Peyer's patch (tissue), 4 donors: ENCODE measurements at places on chromosomes 1 and 21.

DNA sequence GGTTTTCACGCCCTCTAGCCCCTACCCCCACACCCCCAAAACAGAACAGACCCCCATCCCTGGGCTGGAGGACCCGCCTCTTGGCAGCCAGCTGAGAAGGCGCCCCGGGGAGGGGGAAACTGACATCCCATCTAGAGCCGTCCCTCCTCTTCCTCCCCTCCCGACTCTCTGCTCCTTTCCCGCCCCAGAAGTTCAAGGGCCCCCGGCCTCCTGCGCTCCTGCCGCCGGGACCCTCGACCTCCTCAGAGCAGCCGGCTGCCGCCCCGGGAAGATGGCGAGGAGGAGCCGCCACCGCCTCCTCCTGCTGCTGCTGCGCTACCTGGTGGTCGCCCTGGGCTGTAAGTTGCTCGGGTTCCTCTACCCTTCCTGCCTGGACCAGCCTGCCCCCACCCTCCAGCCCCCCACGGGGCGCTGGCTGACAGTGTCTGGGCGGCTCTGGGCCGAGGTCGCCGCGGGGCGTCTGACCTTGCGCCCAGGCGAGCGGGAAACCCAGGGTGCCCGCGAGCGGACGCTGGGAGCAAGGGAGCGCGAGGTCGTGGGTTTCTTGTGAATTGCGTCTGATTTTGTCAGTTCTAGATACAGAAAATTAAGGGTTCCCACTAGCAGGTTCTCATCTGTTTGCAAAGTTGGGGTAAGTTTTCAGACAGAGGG is 618 bp downstream of the JAM2 start:
- peak; percentile 57 for DNase-seq

- no peak for DNase-seq
These were observed 101.8 kb upstream of the LPGAT1 start for GRCh38 chr1:211932231-211932932.

- no peak for DNase-seq
These were observed 376 bp upstream of the NUAK2 start for GRCh38 chr1:205321959-205322283.

DNA sequence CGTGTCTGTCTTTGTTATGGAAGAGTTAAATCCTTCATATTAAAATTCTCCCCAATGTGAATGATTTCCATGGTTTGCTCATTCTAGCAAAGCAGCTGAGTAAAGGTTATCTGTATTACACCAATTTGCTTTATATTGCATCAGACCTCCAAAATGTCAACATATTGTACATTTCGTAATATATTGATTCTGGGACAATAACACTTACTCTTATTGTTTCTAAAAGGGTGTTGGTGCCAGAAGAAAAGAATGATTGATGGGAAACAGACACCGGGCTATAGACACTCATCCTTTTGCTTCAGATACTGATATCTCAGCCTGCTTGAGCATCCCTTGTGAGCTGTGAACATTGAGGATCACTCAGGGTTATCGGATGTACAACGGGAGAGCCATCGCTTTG is 7.0 kb downstream of the NTNG1 start:
- no peak for DNase-seq

GRCh38 chr1:92167151-92167550 is 50.6 kb upstream of the C1orf146 start:
- DNase-seq: no peak

DNA sequence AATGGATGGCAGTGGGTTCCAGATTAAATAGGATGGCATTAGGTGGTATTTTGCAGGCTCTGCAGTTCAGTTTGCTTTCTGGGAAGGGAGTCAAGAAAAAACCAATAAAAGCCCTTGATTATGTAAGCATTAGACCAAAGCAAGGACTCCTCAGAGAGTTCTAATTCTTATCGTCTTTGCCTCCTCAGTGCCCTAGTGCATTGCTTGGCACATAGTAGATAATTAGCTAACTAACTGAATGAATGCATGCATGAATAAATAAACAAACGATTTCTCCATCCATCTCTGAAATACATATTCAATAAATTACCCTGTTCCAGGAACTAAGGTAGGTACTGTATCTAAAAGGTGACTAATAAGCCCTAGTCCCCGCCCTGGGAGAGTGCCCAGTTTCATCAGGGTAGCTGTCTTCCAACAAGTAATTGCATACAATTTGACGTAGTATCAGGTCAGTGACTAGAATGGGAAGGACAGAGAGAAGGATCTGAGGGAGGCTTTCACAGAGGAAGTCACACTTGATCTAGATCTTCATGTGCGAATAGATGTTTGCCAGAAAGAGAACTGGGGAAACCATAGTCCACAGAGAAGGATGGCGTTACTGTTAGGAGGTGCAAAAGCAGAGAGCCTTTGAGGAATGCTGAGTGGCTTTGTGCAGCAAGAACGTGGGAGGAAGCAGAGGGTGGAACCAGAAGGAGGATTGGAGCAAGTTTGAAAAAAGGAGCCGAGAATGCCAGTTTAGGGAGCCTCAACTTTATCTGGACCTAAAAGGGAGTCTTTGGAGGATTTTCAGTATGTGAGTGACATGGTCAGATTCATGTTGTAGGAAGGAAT is 111.4 kb downstream of the TBX19 start:
- peak; percentile 58 for DNase-seq

DNA sequence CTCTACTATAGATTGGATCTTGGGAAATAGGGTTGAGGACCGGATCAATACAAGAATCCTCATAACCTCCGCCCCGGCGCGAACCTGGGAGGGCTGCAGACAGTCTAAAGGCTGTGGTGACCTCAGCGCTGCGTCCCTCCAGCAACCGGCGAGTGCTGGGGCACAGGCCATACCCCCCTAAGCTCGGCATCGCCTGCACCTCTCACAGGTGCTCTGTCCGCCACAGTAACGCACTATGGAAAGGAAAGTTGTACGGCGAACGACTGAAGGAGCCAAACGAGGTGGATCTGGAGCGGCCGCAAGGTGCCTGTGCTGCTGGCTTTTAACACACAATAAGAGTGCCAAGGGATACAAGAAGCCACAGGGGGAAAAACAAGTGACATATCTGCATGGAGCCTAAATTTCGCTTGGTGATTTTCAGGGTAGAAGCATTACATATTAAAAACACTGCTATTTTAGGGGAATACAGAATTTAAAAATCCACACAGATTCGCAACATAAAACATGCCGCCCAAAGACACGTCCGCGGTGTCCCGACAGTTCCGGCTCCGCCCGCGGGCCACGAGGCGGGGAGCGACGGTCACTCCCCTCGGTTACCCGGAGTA is 1.4 kb upstream of the RBM15 start:
- DNase-seq: peak; percentile 73

- DNase-seq: no peak
These were observed 19.6 kb downstream of the EDN2 start for GRCh38 chr1:41464885-41465284.

DNA sequence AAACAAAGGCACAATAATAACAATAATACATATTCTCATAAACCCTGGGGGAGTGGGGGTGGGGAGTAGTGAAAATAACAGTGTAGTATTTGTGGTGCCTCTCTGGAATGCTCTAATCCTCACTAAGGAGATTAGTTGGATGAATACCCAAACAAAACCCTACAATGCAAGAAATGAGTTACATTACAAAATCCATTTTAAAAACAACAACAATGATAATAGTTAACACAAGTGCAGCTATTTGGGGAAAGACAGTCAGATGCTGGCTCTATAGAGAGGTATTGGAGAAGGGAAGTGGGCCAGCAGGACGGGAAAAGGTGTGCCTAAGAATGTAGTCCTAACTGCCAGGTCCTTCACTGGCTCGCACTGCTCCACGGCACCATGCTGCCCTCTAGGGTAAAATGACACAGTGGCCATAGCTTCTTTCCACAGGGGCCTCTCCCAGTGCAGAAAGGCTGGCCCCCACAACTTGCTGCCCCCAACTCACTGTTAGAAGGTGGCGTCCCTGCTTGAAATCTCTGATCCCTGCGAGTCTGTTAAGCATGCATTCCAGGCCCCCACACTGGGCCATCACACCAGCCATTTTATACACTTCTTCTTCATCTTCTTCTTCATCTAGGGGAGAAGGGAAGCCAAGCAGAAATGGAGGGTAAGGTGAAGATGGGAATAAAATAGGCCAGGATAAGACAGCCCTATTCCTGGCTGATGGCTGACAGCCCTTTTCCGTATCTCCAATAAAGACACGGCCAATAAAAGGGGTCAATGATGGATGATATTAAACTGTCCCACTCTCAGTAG is 113.8 kb downstream of the UBR4 start:
- DNase-seq: peak; percentile 64

- DNase-seq: no peak
These were observed 29.0 kb downstream of the DHCR24 start for GRCh38 chr1:54857746-54858561.

GRCh38 chr1:145824499-145824842 is 471 bp downstream of the POLR3C start:
- no peak for DNase-seq

DNA sequence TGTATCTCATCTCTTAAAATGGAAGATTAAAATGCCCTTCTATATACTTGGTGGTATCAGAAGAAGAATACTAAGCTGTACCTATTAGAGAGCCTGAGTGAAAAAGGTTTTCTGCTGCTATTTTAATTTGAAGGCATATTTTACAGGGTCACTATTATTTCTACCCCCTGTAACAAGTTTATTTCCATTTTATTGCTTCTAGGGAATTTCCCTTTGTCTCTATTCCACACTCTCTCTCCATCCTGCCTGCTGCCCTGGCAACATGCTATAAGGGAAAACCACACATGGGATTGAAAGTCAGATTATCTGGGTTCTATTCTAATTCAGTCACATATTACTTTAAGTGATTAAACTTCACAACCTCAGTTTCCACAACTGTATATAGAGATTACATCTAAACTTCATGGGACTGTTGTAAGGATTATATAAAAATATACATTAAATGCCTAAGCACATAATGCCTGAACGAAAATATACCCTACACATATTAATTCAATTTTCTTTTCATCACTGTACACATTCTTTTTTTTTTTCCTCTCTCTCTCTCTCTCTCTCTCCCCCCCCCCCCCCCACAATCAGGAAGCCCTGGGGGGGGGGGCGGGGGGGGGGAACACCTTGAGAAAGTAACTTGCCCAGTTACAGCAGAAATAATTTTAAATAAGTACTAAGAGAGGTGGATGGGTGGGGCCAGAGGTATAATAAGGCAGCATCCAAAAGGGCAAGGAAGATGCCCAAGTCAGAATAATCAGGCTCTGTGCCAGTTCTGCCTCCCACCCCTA is 51.5 kb downstream of the LUZP1 start:
- DNase-seq: no peak

- DNase-seq: no peak
These were observed 17.7 kb upstream of the ADGRB2 start for GRCh38 chr1:31781756-31782371.

DNA sequence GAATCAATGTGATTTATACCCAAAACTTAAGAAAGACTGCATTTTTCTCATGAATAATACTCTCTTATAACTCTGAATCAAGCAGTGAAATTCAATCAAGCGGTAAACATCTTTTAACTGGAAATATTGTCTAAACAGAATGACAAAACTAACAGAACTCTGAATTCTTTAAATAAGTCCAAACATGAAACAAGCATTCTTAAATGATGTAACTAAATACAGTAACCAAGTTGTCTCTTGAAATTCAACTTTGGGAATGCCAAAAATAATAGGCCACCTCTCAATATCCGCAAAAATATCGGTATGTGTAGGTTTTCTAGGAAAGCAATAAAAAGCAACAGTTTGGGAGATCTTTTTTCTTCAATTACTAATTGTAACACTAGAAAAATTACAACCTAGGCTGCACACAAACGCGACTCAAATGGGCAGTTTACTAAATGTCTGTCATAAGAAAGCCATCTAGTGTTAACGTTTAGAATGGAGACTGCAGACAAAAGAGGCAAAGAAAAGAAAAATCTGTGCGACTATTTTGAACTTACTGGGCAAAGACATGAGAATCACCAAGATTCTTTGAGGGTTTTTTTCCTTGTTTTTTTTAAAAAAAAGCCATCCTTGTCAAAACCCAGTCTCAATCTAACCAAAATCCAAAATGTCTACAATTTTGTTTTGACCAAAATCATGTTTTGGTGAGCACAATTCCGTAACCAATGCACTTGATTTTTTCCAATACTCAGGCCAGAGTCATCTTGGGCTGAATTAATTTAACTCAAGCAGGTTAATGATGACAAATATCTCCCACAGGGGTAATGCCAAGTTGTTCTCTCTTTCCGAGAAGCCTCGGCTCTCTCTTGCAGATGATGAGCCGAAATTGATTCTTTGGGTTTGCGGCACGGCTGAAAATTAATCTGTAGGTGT is 1.3 kb downstream of the SIPA1L2 start:
- DNase-seq: no peak

DNA sequence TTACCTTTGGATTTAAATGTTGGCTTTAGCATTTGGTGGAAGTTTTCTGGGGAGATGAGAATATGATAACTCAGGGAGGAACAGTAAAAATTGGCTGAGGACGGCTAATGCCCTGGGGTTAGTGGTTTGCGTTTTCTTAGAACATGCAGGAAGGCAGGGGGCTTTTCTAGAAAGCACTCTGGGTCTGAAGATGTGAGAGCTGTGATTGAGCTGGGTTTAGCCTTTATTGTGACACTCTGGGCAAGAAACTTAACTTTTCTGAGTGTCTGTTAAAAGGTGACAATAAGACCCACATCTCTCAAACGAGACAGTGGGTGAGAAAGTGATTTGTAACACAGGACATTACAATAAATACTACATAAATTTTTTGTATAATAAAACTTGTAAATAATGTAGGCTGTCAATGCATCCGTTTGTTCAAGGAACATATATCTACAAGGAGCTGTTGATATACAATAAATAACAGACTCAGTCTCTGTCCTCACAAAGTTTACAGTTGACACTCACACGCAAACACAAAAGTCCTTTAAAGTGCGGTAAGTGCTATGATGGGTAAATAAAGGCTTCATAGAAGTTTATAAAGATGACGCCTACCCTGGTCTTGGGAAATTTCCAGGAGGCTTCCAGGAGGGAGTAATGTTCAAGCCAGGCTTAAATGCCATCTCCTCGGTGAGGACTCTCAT is 49.5 kb upstream of the MRPS6 start:
- no peak for DNase-seq

DNA sequence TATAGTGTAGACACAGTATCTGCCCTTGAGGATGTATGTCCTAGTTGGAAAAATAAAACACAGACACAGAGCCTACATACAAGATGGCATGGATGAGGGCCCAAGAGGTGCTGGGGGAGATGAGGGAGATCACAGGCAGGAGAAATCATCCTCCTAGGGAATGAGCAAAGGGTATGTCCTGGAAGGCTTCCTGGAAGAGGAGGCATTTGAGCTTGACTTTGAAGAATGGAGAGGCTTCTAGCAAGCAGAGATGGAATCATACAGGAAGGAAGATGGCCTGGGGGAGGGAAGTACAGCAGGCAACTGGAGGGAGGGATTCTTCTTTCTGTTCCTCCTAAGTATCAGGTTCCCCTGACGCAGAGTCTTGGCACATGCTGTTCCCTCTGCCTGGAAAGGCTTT is 103.3 kb downstream of the LACTBL1 start:
- DNase-seq: no peak
